ENCODE measurements at places on chromosomes 6 and 20.

DNA sequence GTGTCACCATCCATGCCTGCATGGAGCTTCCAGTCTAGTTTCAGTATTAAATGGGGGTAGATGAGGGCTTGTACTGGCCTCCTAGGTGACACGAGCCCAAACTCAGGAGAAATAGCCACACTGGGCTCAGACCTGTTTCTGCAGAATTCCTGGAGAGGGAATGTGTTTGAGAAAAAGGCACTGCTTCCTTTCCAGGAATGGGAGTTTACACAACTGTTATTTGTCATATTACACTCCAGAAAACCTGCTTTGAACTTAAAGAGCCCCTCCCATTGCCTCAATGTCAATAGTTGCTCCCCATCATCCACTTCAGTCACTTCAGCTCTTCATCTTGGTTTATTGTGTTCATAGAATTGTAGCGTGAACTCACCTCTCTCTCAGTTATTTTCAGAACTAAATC, 151.5 kb downstream of the CFAP61 start:
- peak; percentile 72 for DNase-seq

DNA sequence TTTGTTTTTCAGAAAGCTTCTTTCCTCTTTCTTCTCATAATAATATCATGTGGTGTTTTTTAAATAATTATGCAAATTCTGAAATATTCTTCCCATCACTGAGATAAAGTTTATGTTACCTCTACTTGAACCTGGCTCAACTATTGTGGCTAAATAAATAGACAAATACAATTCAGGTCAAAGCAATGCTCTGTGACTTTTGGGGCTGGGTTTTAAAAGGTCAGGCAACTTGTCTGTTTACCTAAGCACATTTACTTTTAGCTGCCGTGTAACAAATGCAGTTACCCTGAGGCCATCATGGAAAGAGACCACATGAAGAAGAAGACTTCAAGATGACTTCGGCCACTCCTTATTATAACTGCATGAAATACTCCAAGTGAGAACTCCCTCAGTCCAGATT, 33.7 kb upstream of the MEI4 start:
- DNase-seq, result no peak

GRCh38 chr6:117411474-117411873, 14.3 kb downstream of the ROS1 start:
- DNase-seq, result no peak

GRCh38 chr6:109347779-109348178, 34.5 kb downstream of the CD164 start:
- no peak for DNase-seq

DNA sequence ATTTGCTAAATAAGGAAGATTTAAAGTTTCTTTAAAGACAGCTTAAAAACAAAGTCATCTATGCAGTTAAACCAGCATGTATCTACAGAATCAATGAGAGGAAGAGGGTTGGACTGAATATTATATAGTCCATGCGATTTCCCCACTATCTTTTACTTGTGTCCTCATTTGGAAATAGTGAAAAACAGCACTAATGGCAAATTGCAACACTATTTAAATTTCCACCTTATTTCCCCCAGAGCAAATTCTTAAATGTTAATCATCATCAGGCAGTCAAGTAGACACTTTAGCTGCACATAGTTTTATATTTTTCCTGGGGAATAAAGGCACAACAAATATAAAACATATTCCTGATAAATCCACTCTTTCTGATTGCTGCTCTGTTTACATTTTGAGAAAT, 114.6 kb downstream of the LCA5 start:
- DNase-seq, result no peak

DNA sequence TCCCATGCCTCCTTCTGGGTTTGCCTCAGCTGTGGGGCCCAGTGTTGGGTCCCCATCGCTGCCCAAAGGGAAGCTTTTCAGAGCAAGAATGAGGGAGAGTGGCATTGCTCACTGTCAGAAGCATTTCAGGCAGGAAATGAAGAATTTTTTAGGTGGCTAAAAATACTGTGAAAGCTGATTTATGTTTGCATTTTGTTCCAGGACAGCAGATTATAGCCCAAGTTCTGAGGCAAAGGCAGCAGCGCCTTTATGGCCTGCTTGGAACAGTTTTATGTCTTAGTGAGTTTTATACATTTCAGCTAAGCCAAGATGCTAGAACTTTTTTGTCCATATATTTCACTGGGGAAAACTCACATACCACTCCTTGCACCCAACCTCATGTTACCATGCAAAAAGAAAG, 4.3 kb upstream of the CCDC167 start:
- DNase-seq, result no peak

- no peak for DNase-seq
These were observed 405 bp downstream of the RALGAPA2 start for GRCh38 chr20:20712004-20712473.

GRCh38 chr6:66126358-66126757, 419.3 kb upstream of the EYS start:
- DNase-seq, result no peak

GRCh38 chr6:51167468-51167867, 348.8 kb downstream of the TFAP2B start:
- no peak for DNase-seq

- DNase-seq, result no peak
These were observed 3.6 kb upstream of the TOX2 start for GRCh38 chr20:43911066-43911465.

DNA sequence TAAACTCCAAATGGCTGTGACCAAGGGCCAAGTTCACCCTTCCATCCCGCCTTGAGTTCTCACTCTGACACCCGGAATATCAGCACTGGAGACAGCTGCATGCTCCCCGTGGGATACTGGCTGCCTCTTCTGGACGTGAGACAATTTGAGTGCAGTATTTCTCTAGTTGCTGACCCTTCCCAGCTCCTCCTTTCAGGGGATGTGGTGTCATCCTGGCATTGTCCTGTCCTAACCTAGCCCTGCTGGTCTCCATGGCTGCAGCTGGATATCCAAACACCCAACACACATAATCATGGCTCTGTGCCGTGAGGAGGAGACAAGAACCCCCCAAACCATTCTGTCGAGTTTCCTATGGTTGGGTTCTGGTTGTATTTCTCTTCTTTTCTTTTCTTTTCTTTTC, 82.6 kb downstream of the PAX1 start:
- DNase-seq, result no peak
